ENCODE measurements at places on chromosomes 7 and 10.

- DNase-seq, result no peak
Measured at GRCh38 chr10:52331638-52332364, 17.7 kb downstream of the DKK1 start.

- no peak for DNase-seq
Measured at GRCh38 chr7:96685755-96686154, 23.9 kb downstream of the SEM1 start.

GRCh38 chr7:37982423-37982822, 62.0 kb downstream of the EPDR1 start:
- no peak for DNase-seq

- DNase-seq, result no peak
Measured at GRCh38 chr7:158695726-158696452, 8.7 kb downstream of the NCAPG2 start.

GRCh38 chr10:73997787-73998622, at the start of gene VCL:
VCL (plus strand) TSS chr10:73998116; CDS start chr10:73998208, 92 bp downstream.
- DNase-seq, result peak; percentile 96
